ENCODE measurements at places on chromosomes 1 and 21.

GRCh38 chr1:235079443-235080296 is 49.0 kb downstream of the TOMM20 start:
- peak; percentile 43 for DNase-seq

DNA sequence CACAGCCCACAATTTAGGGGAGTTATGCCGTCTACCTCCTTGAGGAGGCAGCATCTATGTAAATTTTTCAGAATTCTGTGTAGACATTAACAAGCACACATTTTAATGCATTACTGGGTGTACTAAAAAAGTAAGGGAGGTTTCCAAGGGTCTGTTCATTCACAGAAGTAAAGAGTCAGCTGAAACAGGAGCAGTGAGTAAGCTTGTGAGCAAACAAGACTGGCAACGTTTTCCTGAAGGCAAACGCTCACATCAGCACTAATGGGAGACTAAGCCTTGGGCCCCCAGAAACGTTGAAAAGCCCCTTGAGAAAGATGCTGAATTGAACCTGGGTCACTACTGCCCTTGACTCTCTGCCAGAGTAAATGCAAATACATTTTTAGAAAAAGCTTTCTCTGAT is 25.7 kb downstream of the RPRD2 start:
- DNase-seq = no peak

DNA sequence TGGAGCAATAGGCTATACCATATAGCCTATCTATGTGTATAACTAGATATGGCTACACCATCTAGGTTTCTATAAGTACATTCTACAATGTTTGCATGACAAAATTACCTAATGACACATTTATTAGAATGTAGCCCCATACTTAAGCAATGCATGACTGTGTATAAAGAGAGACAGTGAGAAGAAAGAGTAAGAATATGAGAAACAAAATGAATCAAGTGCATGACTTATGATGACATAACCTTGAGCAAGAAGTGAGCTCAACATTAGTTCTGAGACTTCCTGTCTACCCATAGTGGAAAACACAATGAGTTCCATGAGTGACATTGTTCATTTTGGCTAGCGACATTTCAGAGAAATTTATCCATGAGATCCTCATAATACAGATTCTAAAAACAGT is 10.1 kb downstream of the SLC44A5 start:
- no peak for DNase-seq

DNA sequence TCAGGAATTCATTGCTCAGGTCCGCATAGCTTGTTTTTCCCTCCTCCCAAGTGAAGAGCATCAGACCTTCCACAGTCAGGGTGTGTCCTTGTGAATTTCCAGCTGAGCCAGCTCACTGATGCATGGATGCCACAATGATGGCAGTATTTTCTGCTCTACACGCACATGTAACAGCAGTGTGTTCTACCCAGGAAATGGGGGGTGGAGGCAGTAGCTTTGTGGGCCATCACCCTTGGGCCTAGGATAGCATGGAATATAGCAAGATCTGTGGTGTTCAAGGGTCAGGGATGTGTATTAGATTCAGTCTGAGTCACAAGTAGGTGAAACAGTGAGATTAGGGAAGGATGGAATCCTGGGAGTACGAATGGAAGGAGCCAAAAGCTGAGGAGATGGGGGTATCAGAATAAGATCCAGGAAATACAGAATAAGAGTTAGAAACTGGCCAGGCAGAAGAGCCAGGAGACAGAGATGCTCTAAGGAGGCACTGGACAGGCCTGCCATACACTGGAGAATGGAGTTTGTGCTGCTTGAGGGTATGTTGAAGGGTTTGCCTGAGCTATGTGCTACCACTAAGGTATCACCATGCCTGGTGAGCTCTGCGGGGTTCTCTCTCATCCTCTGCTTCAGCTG is 90.6 kb upstream of the CNIH3 start:
- peak; percentile 37 for DNase-seq

DNA sequence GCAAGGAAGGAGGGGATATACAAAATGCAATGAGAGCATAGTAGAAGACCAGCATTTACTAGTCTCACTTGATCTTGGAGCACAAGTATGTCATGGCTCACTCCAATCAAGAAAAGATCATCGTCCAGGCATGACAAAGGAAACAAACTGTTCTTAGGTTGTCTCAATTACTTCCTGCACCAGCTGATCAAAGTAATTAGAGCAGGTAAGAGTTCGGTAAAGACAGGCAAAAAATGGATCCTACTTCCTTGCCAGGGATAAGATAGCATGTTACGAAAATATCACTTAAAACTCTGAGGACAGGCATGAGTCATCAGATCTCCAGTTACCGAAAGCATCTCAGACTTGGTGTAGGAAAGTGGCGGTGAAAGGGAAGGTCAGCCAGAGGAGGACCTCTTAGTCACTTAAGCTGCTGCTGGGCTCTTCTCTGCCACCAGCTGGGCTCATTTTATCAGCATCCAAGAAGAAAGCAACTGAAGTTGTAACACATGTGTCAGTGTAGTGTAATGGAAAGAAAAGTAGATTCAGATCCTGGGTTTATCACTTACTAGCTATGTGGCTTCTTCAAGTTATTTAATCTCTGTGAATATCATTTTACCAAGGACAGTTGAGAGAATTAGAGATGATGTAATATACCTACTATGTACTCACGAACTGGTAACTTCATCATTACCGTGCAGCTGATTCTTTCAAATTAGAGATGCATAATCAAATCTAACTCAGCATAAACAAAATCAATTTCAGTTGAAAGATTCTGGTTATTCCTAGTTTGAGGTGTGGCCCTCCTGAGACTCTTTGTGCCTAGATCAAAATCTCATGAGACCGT is 46.8 kb downstream of the XCL1 start:
- peak; percentile 72 for DNase-seq

- no peak for DNase-seq
Observed at GRCh38 chr21:33892853-33893252, 22.8 kb downstream of the ATP5PO start.

GRCh38 chr1:172727956-172728603 is 69.2 kb downstream of the FASLG start:
- DNase-seq = peak; percentile 43

DNA sequence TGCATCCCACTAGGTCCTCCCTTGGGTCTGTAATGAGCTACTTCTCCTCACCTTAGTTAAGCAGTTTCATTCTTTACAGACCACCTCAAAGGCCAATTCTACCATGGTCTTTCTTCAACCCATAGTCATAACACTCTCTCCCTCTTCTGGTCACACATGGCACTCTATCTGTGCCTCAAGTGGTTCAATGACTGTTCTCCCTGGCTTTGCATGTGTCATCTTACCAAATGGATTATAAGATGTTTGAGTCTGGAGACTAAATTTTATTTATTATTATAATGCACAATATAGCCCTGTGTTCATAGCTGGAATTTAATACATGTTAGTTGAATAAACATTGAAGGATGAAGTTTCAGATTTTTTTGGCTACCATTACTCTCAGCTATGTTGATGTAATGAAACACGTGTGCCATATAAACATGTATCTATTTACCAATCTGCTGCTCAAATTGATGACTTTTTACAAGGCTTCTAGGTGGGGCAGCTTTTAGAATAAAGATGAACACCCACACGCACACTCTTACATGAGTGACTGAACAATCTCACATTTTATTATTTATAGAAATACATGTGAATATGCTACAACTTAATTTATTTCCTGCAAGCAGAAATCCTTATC is 102.1 kb downstream of the RUNX1 start:
- DNase-seq = no peak

DNA sequence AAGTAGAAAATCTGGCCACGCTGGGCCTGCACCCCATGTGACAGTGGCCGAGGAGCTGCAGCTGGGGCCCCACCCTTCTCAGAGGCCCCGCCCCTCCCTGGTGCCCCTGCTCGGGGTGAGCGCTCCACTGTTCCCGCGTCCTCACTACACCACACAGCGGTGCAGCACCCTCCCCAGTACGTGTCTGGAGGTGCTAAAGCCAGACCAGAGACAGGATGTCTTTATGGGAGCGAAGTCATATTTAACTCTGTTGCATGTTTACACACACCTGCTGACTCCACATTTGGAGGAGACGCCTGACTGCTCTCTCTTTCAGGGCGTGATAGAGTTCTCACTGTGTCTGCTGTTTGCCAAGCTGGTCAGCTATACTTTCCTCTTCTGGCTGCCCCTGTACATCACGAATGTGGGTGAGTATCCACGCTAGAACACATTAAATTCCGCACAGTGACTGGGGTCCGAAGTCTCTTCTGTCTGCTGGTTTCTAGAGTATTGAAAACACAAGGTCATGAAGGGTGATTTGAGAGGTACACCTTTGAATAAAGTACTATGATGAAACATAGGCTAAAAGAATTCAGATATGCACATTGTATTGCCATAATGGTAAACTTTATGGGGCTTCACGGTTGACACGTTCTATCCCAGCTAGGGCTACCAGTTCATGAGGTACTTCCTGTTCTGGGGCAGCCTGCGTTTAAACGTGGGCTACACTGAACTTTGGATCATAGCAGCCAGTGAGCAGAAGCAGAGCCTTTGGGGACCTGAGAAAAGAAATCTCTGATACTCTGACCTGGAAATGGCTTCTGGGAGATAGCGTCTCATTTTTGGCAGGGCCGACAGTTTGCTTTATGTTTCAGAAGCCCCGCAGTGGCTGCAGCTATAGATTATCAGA is 48.4 kb downstream of the SLC37A1 start:
- no peak for DNase-seq

DNA sequence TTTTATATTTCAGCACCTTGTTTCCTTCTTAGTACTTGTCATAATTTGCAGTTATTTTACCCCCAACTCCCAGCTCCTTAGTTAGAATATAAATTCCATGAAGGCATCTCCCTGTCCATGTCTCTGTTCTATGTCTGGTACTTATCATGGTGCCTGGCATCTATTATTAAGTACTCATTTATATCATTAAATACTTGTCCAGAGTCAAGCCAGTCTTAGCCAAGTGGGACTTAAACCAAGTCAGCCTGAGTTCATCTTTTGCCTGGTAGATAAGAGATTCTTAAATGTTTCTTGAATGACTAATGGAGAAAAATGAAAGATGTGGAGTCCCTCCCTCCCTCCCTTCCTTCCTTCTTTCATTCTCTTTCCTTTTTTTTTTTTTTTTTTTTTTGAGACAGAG is 9.4 kb downstream of the SLC25A44 start:
- DNase-seq = peak; percentile 60

GRCh38 chr1:4971666-4972065 is 317.3 kb downstream of the AJAP1 start:
- no peak for DNase-seq

GRCh38 chr1:51715369-51715768 is 98.5 kb downstream of the OSBPL9 start:
- no peak for DNase-seq

DNA sequence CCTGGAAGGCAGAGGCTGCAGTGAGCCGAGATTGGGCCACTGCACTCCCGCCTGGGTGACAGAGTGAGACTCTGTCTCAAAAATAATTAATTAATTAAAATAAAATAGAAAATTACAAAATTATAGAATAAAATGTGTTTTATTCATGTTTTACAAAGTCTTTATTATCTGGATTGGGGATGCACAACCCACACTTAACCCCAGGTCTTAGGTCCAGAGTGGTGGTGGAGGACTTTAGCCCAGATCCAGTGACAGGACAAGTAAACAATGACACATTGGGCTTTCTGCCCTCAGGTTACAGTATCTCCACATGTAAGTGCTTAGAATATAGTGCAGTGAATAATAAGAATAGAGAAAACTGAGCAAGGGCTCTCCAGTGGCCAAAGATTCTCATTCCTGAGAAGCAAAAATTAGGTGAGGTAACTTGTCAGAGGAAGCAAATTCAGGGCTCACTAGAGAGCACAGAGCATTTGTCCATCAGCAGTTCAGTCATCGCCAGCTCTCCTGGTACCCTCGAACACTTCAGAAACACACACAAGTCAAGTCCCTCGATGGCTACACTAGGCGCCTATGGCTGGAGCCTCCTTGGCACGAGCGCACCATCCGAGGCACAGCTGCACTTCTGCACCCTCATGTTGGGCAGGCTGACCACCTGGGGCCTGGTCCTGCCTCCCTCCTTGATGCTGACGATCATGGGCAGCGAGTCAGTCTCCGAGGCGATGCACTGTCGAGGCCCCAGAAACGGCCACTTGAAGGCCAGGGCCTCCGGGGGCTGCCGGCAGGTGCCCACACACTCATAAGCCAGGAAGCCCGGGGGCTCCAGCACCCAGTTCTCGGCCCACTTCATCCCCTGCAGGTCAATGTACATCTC is 2.6 kb downstream of the LEFTY1 start:
- no peak for DNase-seq

GRCh38 chr1:234856845-234857245 is 246.9 kb upstream of the IRF2BP2 start:
- no peak for DNase-seq

GRCh38 chr1:182616130-182617013 is 12.2 kb upstream of the RGS16 start:
- DNase-seq = peak; percentile 85

- peak; percentile 6 for DNase-seq
Observed at GRCh38 chr1:59915516-59915915, 11.1 kb downstream of the CYP2J2 start.

DNA sequence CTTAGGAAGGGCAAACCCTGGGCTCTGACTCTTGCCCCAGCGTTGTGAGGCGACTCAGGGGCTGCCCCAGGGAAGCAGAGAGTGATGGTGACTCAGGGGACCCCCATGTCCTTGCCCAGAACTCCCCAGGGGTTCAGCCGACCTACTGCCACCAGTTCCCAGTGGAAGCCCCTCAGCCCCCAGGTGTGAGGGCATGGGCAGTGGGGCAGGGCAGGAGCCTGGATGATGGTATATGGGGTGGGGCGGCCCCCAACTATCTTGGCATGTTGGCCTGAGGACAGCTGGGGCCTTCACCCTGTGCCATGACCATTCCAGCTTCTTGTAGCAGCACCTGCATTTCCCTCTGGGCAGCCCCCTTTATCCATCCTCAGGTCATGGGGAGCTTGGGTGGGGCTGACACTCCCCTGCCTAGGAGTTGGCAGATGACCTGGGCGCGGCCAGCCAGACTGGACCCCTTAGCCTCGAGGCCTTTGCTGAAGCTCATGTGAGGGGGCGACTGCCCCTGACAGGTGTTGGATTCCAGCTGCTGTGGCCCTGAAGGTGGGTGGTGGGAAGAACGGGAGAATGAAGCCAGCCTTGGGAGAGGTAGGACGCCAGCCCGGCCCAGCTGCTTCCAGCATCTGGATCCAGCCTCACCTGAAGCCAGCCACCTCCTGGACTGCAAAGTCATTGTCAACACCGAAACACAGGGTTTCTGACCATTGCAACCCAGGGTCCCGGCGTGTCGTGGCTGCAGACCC is 1.8 kb upstream of the FNDC10 start:
- DNase-seq = no peak

DNA sequence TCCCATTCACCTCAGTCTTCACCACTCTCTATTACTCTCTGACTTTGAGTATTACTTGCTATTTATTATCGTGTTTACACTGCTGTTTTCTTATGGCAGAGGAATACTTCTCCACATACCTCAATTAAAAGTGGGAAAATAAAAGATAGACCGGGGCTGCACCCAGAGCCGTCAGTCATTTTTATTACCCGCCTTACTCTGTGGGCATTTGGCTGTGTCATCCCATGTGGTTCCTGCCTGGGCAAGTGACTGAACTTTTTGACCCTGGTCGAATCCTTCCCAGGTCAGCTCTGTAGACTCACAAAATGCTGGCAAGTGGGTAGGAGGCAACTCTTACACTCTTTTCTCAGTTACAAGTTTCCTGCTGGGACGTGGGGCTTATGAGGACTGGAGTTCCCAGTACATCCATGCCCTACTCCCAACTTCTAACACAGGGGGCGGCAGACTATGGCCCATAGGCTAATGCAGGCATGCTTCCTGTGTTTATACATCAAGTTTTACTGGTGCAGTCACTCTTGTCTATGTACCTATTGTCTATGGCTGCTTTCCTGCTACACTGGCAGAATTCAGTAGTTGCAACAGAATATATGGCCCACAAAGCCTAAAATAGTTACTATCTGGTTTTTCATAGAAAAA is 69.5 kb upstream of the KCND3 start:
- DNase-seq = no peak

Data from fibroblast of skin of right biceps (primary cell).